ENCODE measurements at places on chromosomes 6 and 20. TPM values are rescaled to one million over a fixed set of nuclear protein-coding genes. Genes with fewer than 3 reads are reported as not detected.

The CLIC5 gene
- total RNA-seq: not detected

DNA sequence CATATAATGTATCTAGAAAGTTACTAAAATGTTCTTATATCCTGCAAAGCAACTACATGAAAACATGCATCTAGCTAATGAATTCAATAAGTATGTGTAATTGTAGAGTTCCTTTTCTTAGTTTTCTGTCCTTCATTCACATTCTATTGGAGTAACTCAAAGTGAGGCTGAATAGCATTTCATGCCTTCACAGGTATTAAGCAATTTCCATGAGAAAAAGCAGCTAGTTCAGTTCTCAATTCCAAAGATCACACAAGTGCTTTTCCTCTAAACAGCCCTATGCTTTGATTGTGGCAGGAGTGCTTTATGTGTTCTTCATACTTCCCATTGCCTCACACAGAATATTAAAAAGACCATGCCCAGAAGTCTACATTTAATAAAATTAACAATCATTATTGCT is 274.9 kb downstream of the RFPL4B start:
- no peak for DNase-seq

DNA sequence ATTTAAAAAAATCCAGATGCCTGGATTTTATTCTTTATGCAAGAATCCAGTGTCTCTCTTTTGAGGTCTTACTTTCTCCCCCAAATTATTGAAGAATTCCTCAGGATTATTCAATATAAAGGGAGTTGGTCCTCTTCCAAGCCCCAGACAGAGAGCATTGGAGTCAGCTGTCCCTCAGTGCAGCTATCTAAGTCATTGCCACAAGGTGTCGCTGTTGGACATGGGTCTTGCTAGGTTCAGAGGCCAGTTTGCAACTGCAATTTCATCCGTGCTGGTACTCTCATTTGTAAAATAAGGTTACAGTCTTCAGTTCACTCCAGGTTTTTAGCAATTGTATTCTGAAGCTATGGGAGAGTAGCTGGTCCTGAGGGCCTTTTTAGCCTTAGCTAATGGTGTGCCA is 27.8 kb downstream of the CCN2 start:
- peak; percentile 81 for DNase-seq

GRCh38 chr20:63701329-63702035 is 5.0 kb downstream of the TNFRSF6B start:
- DNase-seq: no peak

DNA sequence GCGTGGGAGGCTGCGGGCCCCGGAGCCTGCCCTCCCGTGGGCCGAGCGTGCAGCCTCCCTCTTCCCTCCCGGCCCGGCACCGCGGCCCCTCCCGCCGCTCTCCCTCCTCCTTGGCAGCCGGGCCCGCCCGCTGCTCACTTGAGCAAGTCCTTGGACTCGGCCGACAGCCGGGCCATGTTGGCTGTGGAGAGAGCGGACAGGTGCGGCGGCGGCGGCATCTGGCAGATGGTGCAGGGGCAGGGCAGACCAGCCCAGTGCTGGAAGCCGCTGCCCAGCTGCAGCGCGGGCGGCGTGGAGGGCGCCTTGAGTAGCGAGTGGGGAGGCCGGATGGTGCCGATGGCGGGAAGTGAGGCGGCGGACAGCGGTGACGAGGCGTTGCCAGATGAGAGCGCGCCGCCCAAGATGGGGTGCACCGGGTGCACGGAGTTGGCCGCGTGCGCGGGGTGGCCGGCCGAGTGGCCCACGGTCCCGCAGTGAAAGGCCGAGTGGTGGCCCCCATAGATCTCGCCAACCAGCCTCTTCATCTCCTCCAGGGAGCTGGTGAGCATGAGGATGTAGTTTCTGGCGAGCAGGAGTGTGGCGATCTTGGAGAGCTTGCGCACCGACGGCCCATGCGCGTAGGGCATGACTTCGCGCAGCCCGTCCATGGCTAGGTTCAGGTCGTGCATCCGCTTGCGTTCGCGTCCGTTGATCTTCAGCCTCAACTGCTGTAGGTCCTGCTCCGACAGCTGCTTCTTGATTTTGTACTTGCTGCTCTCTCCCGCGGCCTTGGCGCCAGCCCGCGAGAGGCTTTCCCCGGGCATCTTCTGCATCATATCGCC is 766 bp downstream of the OLIG3 start:
- no peak for DNase-seq

GRCh38 chr6:111269401-111269970 is 182.2 kb downstream of the SLC16A10 start:
- no peak for DNase-seq

The DEFB132 gene
- total RNA-seq: not detected

DNA sequence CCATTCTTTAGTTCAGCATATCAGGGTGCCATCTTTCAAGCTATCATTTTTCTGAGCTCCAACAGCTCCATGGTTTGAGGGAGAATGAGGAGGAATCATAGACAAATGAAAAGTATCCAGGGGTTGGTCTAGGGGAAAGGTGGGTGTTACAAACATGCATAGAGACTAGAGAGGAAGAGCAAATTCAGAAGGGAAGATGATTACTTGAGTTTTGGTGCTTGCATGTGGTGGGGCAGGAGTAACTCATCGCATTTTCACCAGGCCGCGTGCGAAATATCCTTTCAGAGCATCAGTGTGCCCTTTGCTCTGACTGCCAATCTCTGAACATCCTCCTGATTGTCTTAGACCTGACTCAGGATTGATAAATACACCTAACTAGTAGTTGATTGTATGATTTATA is 7.7 kb upstream of the BICRAL start:
- no peak for DNase-seq

The SOX18 gene
- 0.23 TPM for total RNA-seq

The DLK2 gene
- 0.37 TPM for total RNA-seq

The SPATS1 gene
- not detected for total RNA-seq
